ENCODE measurements at places on chromosomes 1 and 21. TPM values are rescaled to one million over a fixed set of nuclear protein-coding genes. Genes with fewer than 3 reads are reported as not detected.

MRPS15 gene
- total RNA-seq = 110 TPM

OR2L8 gene
- total RNA-seq = not detected

TAF5L gene
- 9.0 TPM for total RNA-seq

FALEC gene
- not detected for total RNA-seq

SRRM1 gene
- total RNA-seq = 50.4 TPM

TEDDM1 gene
- total RNA-seq = not detected

- no peak for DNase-seq
Measured at GRCh38 chr1:64675718-64676345, 69.0 kb upstream of the RAVER2 start.

DNA sequence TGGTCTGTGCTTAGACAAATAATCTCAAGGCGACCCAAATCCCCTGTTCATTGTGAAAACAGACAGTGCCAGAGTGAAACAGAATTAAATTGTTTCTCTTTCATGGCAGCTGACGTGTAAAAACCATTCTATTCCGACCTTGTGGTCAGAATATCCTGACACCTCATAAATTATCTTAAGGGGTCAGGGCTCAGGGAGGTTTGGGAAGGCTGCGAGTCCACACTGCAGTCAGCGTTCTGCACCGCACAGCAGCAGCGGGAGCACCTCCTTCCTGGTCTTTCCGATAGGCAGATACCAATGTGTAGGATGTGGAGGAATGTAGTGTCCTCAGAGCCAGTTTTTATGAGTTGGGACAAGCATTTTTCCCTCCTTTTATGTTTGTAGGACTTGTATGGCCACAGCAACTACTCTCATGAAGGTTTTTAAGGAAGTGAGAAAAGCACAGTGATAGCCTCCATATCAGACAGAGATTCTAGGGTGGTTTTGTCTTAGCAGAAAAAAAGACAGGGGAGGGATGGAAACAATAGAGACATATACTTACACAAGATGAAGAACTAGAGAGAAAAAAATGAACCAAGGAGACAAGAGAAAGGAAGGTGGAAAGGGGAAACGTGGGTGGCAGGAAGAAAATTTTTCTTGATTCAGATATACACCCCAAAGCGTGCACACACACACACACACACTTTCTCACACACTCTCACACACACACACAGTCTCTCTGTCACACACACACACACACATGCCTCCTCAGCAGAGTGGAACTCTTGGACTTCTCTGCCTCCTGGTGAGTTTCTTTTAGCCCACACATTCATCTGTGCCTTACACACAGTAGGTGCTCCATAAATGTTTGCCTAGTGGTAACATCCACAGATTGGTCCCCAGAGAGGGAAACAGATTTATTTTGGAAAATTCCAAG, 68.6 kb downstream of the NTMT2 start:
- DNase-seq = no peak

DNA sequence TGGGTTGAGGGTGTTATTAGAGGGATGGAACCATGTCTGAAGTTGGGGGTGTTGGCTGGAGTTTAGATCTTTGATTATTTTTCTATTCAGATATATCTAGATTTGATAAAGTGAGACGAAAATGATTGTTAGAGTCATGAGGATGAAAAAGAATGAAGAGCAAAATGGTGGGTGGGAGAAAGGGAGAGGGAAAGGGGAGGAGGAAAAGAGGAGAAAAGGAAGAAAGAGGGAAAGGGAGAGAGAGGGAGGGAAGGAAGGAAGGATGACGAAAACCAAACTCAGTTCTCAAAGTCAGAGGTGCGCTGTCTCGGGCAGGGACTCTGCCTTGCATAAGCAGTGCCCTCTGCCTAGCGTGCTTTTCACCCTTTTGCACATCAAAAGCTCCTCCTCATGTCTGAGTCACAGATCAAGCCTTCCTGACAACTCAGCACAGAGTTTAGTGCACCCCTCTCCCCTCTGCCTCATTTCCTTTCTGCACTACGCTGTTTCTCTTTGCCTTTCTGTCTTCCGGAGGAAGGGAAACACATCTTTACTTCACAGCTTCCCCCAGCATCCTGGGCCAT, 225.8 kb upstream of the PROX1 start:
- DNase-seq = no peak

DNA sequence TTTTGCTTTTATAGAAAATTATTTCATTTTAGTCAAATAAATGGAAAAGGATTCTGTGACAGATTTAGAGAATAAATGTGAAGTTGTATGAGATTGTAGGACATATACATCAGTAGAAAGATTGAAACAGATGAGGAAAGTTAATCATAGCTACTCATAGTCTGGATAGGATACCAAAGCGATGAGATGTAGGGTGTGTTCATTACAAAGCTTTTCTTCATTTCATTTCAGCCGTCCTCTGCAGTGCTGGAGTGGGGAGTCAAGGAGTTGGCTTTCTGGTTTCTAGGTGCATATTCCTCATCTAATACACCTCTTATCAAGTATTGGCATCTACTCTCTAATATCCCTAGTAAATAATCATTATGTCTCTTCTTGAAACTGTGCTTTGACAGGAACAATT, 149.5 kb upstream of the NEGR1 start:
- no peak for DNase-seq

DNA sequence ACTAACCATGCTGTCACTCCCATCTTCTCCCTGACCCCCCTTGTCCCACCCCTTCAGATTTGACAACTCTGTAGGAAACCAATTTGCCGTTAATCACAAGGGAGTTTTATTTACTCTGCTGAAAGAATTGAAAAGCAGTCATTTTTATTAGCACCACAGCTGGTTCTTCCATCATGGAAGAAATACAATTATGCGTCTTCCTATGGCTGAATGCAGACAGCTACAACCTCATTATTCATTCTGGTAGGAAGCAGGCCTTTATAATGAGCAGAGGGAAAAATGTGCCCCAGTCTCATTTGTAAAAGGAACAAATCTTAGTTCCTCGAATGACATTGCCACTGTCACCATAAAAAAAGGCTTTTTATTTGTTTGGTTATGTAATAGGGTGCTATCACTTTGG, 35.2 kb downstream of the JUN start:
- DNase-seq = no peak

GRCh38 chr1:10082785-10083479, 50.2 kb downstream of the UBE4B start:
- no peak for DNase-seq

DNA sequence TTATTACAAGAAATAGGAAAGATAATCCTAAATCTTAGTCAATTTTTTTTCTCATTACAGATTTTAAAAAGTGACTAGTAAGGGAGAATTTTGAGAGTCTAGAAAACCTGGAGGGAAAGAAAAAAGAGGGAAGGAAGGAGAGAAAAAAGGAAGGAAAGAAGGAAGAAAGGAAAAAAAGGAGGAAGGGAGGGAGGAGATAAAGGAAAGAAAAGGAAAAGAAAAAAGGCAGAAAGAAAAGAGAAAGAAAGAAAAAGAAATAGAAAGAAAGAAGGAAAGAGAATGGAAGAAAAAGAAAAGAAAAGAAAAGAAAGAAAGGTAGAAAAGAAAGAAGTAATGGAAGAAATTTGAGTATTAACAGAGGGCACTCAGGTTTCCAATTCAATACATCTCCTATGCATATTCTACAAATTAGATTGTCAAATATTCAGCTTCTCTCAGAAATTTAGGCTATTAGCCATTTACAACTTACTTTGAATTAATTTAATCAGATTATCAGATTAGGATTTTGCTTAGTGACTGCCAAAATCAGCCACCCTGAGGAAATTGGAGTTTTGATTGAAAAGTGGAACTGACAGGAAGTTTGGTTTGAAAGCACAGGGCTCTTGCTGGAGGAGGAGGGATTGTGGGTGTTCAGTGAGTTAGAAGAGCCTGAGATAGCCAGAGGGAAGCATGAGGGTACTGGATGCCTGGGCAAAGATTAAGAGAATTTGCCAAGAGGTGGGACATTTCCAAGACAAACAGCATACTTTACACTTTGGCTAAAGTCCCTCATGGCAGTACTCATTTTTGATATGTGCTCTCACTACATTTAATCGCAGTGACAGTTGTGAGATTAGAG, 677.8 kb downstream of the USP25 start:
- no peak for DNase-seq

DNA sequence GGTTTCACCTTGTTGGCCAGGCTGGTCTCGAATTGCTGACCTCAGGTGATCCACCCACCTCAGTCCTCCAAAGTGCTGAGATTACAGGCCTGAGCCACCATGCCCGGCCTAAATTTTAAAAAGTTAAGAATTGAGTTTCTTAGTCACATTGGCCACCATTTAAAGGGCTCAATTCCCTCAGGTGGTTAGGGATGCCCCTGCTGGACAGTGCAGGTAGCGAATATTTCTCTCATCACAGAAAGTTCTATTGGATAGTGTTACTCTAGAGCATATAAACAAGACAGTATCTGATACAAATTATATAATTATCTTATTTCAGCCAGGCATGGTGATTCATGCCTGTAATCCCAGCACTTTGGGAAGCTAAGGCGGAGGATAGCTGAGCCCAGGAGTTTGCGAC, 320.2 kb downstream of the ZP4 start:
- DNase-seq = no peak

- no peak for DNase-seq
Measured at GRCh38 chr1:206895837-206896242, 1.4 kb upstream of the IL24 start.

- DNase-seq = no peak
Measured at GRCh38 chr1:88035578-88035977, 648.5 kb upstream of the PKN2 start.

GRCh38 chr1:9592510-9593075, 3.9 kb downstream of the TMEM201 start:
- peak; percentile 32 for DNase-seq

GRCh38 chr1:54798206-54798605, 2.9 kb downstream of the TTC22 start:
- no peak for DNase-seq

GRCh38 chr1:40712405-40712944, 21.0 kb downstream of the NFYC start:
- DNase-seq = no peak

GRCh38 chr1:27218736-27219135, 15.7 kb upstream of the WDTC1 start:
- no peak for DNase-seq
